ENCODE measurements at places on chromosomes 7 and 10.

- DNase-seq, result no peak
These were observed 76.8 kb upstream of the GDF10 start for GRCh38 chr10:47223236-47223635.

GRCh38 chr10:129386415-129387257 lies 80.4 kb upstream of the MGMT start:
- no peak for DNase-seq

DNA sequence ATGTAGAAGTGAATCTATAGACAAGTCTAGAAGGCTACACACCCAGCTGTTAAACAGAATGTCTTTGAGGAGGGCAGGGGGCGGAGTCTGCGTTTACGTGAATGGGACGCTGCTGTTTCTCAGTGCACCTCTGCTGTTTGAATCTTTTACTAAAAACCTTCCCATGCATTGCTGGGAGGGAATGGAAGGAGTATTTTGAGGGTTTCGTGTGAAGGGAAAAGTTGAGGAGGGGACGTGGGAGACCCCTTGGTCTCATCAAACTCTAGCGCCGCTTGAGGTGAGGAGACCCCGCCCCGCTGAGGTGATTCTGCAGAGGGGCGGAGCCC lies 492 bp upstream of the VCL start:
- no peak for DNase-seq

DNA sequence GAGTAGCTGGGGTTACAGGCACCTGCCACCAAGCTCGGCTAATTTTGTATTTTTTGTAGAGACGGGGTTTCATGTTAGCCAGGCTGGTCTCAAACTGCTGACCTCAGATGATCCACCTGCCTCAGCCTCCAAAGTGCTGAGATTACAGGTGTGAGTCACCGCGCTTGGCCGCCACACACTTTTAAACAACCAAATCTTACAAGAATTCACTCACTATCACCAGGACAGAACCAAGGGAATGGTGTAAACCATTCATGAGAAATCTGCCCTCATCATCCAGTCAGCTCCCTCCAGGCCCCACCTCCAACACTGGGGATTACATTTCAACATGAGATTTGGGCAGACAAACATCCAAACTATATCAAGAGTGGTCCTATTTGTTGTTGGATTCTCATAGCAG lies 43.6 kb downstream of the MGAM start:
- no peak for DNase-seq

- no peak for DNase-seq
These were observed 306.6 kb upstream of the ZMIZ1 start for GRCh38 chr10:78762086-78762630.

DNA sequence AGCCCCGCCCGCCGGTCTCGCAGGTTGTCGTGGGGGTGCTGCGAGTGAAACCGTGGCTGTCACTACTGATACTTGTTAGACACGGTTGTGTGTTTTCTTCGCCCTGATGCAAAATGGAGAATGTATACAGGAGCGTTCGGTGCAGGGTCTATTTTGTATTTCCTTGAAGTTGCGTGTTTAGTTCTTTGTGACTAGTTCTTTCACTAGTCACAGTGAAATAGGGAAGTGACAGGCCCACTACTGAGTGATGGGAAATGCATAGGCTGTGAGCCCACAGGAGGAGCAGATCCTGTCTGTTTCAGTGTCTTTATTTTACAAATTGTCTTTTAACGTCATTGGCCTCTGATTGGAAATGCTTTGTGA lies 675 bp downstream of the ABRAXAS2 start:
- DNase-seq, result no peak

DNA sequence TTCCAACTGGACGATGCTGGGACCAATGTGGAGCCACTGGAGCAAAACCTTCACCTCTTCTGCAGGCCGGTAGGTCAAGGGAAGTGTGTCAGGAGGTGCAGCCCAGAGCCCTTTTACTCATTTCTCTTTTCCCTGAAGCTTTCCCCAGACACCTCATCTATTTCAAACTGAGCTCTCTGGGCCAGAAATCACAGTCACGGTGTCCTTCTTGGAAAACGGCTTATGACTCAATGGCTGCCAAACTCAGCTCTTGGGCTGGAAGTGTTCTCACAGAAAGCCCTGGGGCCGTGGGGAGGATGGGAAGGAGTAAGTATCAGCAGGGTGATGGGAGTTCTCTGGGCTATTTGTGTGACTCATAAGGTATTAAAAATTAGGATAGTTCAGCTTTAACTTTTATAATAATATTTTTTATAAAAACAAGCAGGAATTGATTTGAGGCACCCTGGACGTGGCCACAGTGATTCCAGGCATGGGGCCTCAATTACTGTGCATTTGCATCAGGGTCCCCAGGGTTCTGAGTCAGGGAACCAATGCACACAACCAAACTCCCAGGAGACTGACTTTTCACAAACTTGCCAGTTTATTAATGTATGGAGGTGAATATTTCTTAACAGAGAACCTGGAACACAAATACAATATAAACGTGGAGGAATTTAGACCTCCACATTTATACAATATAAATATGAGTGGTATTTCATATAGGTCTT lies 187.4 kb upstream of the TMEM72 start:
- no peak for DNase-seq

GRCh38 chr10:111108441-111108840 lies 31.6 kb downstream of the ADRA2A start:
- DNase-seq, result no peak

Measured in LNCaP clone FGC (cell line).